ENCODE measurements at places on chromosomes 1 and 21.

DNA sequence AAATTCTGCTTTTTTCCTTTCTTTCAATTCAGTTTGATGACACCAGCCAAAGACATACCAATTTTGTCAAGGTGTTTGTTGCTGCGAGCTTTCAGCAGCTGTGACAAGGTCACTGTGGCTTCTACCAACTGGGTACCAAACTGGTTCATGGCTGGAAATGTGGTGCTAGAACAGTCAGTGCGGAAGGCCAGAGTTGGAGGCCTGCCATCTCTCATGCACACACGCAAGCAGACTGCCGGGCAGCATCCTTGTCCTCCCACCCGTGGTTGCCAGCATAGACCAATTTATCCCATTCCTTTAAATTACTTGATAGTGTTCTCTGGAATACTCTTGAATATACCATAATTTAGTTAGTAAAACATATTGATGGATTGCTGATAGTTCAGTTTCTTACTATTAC is 79.9 kb upstream of the GPR52 start:
- DNase-seq: no peak

DNA sequence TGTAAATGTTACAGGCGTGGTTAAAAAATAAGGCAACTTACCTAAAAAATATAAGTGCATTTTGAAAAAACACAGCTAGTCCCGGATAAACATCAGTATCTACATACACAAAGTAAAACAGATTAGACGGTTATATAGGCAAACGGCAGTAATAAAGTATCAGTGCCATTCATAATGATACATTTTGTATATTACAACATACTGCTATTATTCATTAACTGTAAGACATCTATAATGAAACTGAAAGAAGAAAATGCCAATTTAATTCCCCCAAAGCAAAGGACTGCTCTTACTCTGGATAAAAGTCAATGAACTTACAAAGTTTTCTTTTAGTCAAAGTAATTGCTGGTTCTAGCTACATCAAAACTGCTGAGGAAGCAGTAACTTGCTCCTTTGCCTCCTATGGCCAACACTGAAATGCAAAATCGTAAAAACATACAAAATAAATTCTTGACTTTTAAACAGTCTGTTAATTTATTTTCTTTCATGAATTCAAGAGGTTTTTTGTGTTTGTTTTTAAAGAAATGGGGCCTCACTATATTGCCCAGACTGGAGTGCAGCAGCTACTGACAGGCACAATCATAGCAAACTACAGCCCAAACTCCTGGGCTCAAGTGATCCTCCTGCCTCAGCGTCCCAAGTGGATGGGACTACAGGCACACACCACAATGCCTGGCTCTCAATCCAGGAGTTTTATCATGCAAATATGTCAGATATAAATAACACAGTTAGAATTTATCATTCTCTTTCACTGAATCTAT is 23.9 kb downstream of the TMEM50B start:
- DNase-seq: no peak

GRCh38 chr21:38839328-38840286 is 33.9 kb downstream of the ETS2 start:
- DNase-seq: no peak

DNA sequence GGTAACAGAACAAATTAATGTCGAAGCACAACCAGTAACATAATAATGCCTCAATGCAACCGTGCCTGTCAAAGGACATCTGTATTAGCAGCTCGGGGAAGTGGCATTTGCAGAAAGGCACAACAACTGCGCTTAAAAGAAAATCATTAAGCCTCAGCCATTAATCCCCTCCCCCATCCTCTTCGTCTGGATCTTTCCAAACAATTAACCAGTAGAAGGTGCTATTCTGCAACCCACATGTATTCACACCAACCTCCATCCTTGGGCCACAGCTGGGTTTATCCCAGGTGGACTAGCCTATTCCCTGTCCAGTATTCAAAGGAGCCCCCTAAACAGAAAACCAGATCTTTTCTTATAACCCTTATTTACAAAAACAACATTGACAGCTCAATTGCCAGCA is 2.6 kb downstream of the RERE start:
- DNase-seq: peak; percentile 51

DNA sequence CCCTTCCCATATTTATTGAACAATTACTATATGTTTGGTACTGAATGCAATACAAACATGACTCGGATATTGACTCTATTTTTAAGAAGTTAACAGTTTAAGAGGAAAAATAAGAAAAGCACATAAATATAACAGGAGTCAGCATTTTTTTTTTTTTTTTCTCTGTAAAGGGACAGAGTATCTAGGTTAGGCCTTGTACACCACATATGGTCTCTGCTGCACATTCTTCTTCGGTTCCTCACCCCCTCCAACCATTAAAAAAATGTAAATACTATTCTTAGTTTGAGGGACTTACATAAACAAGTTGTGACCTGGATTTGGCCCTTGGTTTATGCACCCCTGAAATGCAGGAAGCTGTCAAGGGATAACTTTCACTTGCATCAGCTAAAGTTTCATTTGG is 40.4 kb downstream of the PHC2 start:
- no peak for DNase-seq

DNA sequence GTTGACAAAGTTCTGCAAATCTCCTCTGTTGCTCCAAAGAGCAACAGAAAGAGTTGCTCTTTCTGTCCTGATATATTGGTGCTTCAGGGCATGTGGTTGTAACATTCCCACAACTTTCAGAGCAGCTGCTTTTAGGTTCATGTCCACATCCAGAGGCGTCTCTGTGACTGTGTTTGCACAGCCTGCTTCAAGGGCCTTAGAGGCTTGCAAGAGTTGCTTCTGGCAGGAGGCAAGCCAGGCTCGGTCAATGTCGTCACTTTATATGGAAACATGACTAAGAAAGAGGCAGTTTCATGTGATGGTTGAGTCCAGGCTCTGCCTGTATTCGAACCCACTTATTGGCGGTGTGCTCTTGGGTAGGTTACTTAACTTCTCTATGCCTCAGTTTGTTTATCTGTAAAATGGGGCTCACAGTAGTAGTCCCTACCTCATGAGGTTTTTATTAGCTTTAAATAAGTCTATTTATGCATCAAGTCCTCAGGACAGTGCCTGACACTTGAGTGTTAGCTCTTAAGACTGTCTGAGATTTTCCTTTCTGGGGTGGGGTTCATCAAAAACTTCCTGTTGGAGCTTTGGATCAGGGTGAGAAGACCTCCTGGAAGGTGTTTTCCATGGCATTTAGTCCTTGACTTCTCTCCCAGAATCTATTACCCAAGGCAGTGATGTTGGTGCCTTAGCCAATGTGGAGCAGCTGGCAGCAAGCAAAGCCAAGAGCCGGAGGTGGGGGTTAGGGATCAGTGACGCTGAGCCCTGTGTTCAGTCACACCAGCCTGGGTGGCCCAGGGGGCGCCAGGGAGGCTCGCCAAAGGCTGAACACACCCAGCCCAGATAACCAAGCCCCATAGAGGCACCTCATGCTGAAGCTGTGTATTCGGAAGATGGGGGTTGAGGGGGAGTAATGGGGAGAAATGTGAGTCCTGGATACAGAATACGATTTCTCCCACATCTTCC is 18.9 kb downstream of the LHX4 start:
- no peak for DNase-seq

- DNase-seq: no peak
These were observed 1.4 kb upstream of the USP21 start for GRCh38 chr1:161157867-161158266.

GRCh38 chr1:41274752-41275545 is 32.8 kb upstream of the SCMH1 start:
- DNase-seq: peak; percentile 27

DNA sequence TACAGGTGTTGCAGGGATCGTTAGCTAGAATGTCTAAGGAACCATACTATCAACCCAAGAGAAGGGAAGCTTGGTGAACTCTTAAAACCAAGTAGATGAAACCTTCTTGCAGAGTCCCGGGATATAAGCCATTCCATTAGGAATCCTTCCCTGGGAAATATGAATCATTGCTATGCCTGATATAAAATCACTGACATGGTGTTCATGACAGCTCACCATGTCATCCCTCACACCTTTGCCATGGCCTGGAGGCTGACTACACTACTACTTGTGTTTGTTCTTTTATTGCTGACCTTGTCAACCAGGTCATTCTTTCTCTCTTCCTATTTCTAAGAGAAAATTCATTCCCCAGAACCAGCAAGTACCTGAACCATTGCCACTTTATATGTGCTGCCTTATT is 12.1 kb downstream of the ST6GALNAC3 start:
- DNase-seq: no peak

- DNase-seq: no peak
These were observed 384.2 kb upstream of the DUSP10 start for GRCh38 chr1:222126052-222126451.
